Activated B cell treated with CpG ODN at 0.5 μM for 24 hours (primary cell): ENCODE measurements at places on chromosomes 2 and 18.

GRCh38 chr2:133992454-133992853 is 261.4 kb upstream of the MGAT5 start:
- H3K27ac ChIP-seq = no peak overlapping the region
- DNase-seq = no peak
- no peaks in the 10 kb centered on the region for H3K36me3 ChIP-seq
- H3K4me1 ChIP-seq = no peaks in the 10 kb centered on the region

DNA sequence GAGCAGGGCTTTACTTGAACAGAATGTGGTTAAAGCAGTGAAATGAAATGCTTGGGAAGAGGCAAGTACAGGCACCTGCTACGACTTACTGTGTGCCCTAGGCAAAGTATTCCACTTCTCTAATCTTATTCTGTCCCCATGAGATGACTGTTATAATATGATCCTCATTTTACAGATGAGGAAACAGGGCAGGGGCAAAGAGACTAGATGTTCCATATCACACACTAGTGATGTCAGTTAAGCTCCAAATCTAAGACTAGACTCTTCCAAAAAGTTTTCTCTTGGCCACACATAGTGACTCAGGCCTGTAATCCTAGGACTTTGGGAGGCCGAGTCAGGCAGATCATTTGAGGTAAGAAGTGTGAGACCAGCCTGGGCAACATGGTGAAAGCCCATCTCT is 235.0 kb downstream of the SETBP1 start:
- no peak overlapping the region for H3K27ac ChIP-seq
- no peak for DNase-seq
- H3K27me3 ChIP-seq = no peaks in the 10 kb centered on the region
- H3K36me3 ChIP-seq = peaks cover 21% of the 10 kb centered on the region
- peaks cover 50% of the 10 kb centered on the region for H3K4me1 ChIP-seq

- DNase-seq = no peak
- peaks cover 7% of the 10 kb centered on the region for H3K27me3 ChIP-seq
- H3K27ac ChIP-seq = no peak overlapping the region
- H3K4me3 ChIP-seq = no peak overlapping the region
These were observed 262.8 kb downstream of the DYSF start for GRCh38 chr2:71715951-71716696.

DNA sequence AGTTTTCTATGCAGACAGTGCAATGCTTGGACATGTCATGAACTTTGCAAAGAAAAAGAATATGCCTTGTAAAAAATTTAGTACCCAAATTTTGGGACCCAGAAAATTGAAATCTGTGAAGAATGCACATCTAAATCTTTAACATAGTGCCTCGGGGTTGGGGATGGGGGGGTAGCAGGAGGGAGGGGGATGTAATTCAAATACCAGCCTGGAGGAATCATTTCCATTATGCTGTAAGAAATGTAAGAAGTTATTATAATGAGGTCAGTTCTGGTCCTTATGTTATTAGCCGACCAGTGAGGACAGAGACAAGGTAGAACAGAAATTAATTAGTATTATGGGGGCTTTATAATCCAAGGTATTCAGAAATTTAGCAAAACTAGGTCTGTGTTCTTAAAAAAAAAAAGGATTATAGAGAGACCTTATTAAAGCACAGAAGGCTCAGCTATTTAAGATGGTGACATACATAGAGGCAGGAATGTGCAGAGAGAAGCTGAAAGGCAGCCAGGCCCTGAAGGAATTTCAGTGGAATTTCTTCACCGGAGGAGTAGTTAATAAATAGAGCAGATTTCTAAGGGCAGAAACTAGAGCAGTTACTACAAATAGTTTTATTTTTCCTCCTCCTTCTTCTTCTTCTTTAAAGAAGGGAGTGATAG is 89.0 kb upstream of the RBMS1 start:
- no peaks in the 10 kb centered on the region for H3K4me1 ChIP-seq
- H3K27ac ChIP-seq = no peak overlapping the region
- no peak for DNase-seq
- no peaks in the 10 kb centered on the region for H3K36me3 ChIP-seq

DNA sequence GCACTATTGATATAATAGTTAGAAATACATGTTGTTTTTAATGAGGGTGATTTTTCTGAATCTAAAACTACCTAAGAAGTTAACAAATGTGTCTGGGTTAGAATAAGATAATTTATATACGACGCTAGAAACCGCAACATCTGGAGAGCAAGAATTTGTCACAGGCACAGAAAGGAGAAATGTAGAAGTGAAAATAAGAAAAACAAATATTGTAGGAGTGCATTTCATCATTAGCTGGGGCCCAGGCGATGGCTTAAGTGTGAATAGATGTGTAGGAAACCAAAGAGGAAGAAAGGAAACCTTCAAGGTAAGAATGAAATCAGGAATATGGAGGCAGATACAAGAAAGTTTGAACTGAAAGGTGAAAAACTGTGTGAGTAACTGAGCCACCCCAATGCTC is 90.3 kb downstream of the LRP2 start:
- no peaks in the 10 kb centered on the region for H3K36me3 ChIP-seq
- no peak for DNase-seq
- H3K4me1 ChIP-seq = no peaks in the 10 kb centered on the region
- no peak overlapping the region for H3K27ac ChIP-seq

DNA sequence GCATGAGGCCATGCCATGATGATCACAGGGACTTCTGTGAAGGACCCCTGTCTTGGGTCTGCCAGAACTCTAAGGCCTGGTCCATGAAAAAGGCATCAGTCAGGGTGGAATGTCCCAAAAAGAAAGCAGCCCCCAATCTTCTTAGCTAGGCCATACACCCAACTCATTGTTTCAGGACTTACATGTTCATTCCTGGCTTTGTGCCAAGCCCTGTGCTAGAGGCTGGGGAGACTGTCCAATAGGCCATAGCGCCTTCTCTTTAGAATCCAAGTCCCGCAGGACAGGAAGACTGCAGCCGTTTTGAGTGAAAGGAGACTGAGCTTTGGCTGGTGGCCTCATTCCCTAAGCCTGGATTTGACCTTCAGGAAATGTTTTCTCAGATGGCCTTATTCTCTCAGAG is 247.3 kb downstream of the PRKCE start:
- H3K27me3 ChIP-seq = no peaks in the 10 kb centered on the region
- H3K27ac ChIP-seq = no peak overlapping the region
- peaks cover 14% of the 10 kb centered on the region for H3K36me3 ChIP-seq
- no peak for DNase-seq
- H3K4me1 ChIP-seq = peaks cover 48% of the 10 kb centered on the region

GRCh38 chr2:199464606-199465352 is 7.0 kb upstream of the SATB2 start:
- H3K27me3 ChIP-seq = peaks cover 61% of the 10 kb centered on the region
- H3K4me1 ChIP-seq = peaks cover 12% of the 10 kb centered on the region
- H3K4me3 ChIP-seq = peak overlapping the region; percentile 13
- peak overlapping the region; percentile 5 for H3K27ac ChIP-seq
- H3K36me3 ChIP-seq = peaks cover 2% of the 10 kb centered on the region
- no peak for DNase-seq

DNA sequence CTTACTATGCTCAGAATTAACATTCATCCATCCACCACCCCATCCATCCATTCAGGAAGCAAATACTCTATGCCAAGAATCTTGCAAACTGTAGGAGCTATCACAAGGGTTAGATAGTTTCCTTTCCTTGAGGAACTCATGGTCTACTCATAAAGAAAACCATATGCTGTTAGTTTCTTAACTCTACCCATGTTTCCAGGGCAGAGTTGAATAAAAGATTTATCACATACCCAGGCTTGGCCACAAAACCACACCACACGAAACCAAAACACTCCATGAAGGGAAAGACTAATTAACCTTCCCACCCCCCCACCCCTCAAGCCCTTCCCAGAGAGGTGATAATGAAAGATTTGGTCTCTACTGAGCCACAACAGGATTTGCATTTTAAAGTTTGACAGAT is 23.7 kb upstream of the MSGN1 start:
- H3K4me3 ChIP-seq = no peak overlapping the region
- H3K27me3 ChIP-seq = no peaks in the 10 kb centered on the region
- no peak overlapping the region for H3K27ac ChIP-seq
- no peaks in the 10 kb centered on the region for H3K36me3 ChIP-seq
- DNase-seq = no peak

- no peaks in the 10 kb centered on the region for H3K4me1 ChIP-seq
- no peaks in the 10 kb centered on the region for H3K27me3 ChIP-seq
These were observed 96.4 kb upstream of the DDX18 start for GRCh38 chr2:117718048-117718447.

GRCh38 chr2:171807119-171807518 is 86.9 kb downstream of the SLC25A12 start:
- no peak for DNase-seq
- no peaks in the 10 kb centered on the region for H3K27me3 ChIP-seq
- no peak overlapping the region for H3K27ac ChIP-seq
- no peak overlapping the region for H3K4me3 ChIP-seq
- H3K4me1 ChIP-seq = no peaks in the 10 kb centered on the region
- H3K36me3 ChIP-seq = peaks cover 61% of the 10 kb centered on the region

DNA sequence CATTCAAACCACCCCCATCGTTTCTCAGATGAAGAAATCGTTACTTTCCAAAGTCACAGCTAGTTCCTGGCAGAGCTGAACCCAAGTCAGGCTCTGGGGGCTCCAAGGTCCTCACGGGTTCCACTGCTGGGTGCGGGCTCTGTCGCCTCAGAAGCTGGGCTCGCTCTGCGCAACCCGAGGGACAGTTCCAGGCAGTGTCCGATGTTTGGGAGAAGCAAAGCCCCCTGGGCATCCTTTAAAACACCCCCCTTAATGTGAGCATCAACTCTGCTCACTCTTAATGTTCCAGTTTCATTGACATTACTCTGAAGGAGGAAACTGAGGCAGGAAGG is 796 bp downstream of the AOX1 start:
- no peaks in the 10 kb centered on the region for H3K36me3 ChIP-seq
- H3K27ac ChIP-seq = no peak overlapping the region
- H3K4me1 ChIP-seq = peaks cover 14% of the 10 kb centered on the region
- DNase-seq = no peak
- peaks cover 24% of the 10 kb centered on the region for H3K27me3 ChIP-seq

DNA sequence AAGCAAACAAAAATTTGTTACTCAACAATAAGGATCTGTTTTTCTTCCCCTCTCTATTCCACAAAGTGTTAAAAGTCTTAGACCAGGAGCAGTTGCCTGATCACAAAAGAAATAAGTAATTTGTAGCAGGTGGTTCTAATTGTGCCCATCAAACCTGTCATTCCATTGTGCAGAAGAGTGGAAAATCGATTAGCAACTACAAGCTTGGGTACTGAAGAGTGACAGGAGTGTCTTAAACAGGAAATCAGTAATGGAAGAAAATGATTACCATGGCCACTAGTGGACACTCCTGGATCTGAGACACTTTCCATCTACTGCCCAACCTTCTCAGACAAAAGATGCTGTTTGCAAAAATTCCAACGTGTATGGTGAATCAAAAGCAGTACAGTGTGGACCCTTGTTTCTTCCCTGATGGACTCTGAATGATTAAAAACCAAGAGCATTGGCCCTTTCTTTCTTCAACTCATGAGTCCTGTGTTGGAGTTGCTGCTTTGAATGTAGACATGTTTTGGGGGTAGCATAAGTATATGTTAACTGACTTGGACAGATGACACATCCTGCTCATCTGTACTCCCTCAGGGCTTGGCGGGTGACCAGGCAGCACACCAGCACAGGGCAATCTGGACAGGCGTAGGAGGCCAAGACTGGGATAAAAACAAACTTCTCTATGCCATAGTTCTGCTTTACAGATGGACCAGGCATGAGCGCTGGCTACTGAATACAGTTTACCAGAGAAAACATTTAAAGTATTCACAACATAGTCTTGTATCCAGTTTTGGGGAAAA is 51.9 kb downstream of the PLA2R1 start:
- no peak overlapping the region for H3K4me3 ChIP-seq
- H3K36me3 ChIP-seq = no peaks in the 10 kb centered on the region
- no peak overlapping the region for H3K27ac ChIP-seq
- H3K27me3 ChIP-seq = peaks cover 11% of the 10 kb centered on the region
- no peaks in the 10 kb centered on the region for H3K4me1 ChIP-seq

GRCh38 chr2:172095146-172095904 is 7.4 kb downstream of the DLX2 start:
- peak overlapping the region; percentile 81 for H3K4me3 ChIP-seq
- H3K4me1 ChIP-seq = peaks cover 34% of the 10 kb centered on the region
- peak overlapping the region; percentile 59 for H3K27ac ChIP-seq

DNA sequence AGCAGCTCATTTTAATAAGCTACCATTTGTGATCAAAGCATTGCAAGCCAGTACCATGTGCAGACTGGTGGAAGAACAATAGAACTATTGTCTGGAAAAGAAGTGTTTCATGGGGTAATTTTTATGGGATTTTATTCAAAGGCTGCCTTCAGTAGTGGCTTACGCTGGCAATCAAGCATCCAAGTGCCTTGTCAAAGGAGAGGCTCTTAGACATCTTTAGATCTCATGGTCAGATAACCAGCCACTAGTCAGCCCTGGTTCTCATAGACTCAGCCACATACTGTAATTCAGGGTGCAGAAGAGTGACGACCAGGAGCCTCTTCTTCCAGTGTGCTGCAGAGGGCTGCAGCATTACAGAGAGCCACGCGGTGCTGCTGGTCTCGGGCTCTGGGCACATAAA is 98.5 kb upstream of the NOSTRIN start:
- no peak overlapping the region for H3K27ac ChIP-seq
- no peak for DNase-seq
- no peak overlapping the region for H3K4me3 ChIP-seq

- no peaks in the 10 kb centered on the region for H3K36me3 ChIP-seq
- no peaks in the 10 kb centered on the region for H3K27me3 ChIP-seq
- H3K4me3 ChIP-seq = no peak overlapping the region
- H3K27ac ChIP-seq = no peak overlapping the region
- DNase-seq = no peak
These were observed 810.1 kb upstream of the POU3F3 start for GRCh38 chr2:104043864-104044263.

DNA sequence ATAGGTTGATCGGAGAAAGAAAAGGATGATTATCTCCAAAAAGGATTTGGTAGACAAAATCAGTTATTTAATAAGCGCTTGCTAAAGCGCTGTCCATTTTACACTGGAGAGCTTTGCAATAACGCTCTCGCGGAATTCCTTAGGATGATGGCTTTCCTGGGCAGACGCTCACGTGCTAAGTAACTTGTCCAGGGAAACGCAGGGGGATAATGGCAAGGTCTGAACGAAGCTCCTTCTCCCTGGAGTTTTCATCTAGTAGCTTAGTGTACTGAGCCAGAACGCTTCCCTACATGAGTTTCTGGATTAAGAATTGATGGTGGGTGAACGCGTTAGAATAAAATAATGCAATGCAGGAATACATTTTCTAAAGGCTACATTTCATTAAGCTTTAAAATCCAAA is 739.5 kb upstream of the SALL3 start:
- no peaks in the 10 kb centered on the region for H3K36me3 ChIP-seq
- no peak for DNase-seq
- no peak overlapping the region for H3K4me3 ChIP-seq
- H3K27me3 ChIP-seq = no peaks in the 10 kb centered on the region

- H3K36me3 ChIP-seq = no peaks in the 10 kb centered on the region
- no peak overlapping the region for H3K27ac ChIP-seq
- H3K4me3 ChIP-seq = no peak overlapping the region
- no peak for DNase-seq
- H3K27me3 ChIP-seq = peaks cover 34% of the 10 kb centered on the region
- H3K4me1 ChIP-seq = no peaks in the 10 kb centered on the region
These were observed 125.6 kb upstream of the DLX2 start for GRCh38 chr2:172228177-172228808.

DNA sequence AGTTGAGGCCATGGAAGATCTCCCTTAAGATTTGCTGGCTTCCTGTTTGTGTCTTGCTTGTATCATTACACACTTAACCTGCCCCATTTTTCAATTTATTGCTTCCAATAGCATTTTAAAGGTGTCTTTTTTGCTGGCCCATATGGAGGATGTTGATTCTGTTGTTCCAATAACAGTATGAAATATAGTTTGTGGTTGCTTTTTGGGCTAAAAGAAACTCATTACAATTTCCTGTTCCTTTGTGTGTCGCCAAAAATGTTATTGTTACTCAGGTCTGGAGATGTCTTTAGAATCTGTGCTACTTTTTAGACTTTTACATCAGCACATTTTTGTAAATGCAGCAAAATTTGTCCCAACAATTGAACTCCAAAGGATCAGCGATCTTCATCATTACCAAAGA is 234.0 kb upstream of the ITGA4 start:
- H3K4me1 ChIP-seq = peaks cover 3% of the 10 kb centered on the region
- no peak overlapping the region for H3K4me3 ChIP-seq
- H3K27ac ChIP-seq = no peak overlapping the region
